ENCODE measurements at places on chromosomes 3 and 15. TPM values are rescaled to one million over a fixed set of nuclear protein-coding genes. Genes with fewer than 3 reads are reported as not detected.

GRCh38 chr3:111335512-111336303, 206.3 kb upstream of the CD96 start:
- no peaks in the 10 kb centered on the region for H3K27me3 ChIP-seq
- no peak overlapping the region for H3K27ac ChIP-seq
- H3K4me1 ChIP-seq: no peaks in the 10 kb centered on the region
- no peak overlapping the region for H3K4me3 ChIP-seq
- no peaks in the 10 kb centered on the region for H3K36me3 ChIP-seq

- H3K4me1 ChIP-seq: peaks cover 7% of the 10 kb centered on the region
- no peak overlapping the region for H3K4me3 ChIP-seq
- DNase-seq: no peak
Observed at GRCh38 chr15:71456811-71457210, 341.5 kb downstream of the THSD4 start.

HRH1 gene
- total RNA-seq: 1.5 TPM

DNA sequence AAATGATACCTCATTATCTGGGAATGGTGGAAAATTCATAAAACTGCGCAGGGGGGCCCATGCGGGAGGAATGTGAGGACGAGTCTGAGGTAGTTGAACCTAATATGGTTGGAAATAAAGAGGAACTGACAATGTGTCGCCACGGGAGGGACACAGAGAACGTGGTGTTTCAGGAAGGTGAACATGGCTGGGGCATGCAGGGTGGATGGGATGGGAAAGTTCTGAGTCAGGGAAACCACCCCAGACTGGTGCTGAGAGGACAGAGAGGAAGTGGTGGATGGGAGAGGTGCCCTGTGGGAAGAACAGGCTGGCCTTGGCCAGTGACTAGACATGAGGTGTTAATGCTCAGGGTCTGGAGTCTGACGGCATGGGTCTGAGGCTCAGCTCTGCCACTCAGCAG, 137.1 kb upstream of the WNT5A start:
- no peak overlapping the region for H3K4me3 ChIP-seq
- no peak overlapping the region for H3K27ac ChIP-seq
- H3K27me3 ChIP-seq: no peaks in the 10 kb centered on the region
- no peaks in the 10 kb centered on the region for H3K4me1 ChIP-seq
- H3K36me3 ChIP-seq: no peaks in the 10 kb centered on the region
- DNase-seq: no peak

XIRP1 gene
- 565 TPM for total RNA-seq

- H3K27me3 ChIP-seq: no peaks in the 10 kb centered on the region
- peaks cover 92% of the 10 kb centered on the region for H3K4me1 ChIP-seq
- peak overlapping the region; percentile 9 for H3K27ac ChIP-seq
- no peak for DNase-seq
- H3K36me3 ChIP-seq: no peaks in the 10 kb centered on the region
Observed at GRCh38 chr15:85475317-85475701, 94.9 kb downstream of the AKAP13 start.

BAHD1 gene
- total RNA-seq: 16.8 TPM

Data from heart right ventricle (tissue), 16 donors.